ENCODE measurements at places on chromosomes 13 and 19.

GRCh38 chr13:110275931-110276552 lies 30.9 kb downstream of the COL4A1 start:
- DNase-seq: no peak

GRCh38 chr13:32537580-32538142 lies 934 bp downstream of the N4BP2L2 start:
- no peak for DNase-seq

DNA sequence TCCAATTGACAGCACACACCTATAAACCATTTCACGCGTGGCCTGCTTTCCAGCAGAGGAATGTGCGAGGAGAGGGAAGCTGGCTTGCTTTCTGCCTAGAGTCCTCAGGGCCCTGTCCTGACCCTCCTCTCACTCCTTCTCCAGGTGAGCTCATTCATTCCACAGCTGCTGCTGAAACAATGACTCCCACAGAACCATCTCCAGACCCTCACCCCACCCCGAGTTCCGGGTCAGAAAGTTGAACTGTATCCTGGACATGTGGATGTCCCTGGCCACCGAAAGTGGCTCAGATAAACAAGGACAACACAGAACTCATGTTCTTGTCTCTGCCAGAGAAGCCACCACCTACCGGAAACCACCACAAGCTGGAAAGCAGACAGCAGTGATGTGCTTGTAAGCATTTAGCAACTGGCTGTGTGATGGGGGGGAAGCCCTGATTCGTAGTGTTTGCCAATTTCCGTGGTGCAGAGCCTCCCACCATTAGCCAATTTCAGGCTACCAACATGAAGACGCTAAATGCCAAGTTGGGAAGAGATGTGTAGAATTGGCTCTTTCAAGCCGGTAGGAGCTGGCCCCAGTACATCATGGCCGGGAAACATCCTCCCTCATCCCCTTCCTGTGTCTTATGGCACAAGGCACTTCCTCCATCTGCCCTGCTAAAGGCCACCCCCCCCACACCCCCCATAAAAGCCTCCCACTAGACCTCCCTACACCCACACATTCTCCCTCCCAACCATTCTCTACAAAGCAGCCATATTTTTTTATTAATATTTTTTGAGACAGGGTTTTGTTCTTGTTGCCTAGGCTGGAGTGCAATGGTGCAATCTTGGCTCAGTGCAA lies 5.0 kb downstream of the SYCE2 start:
- DNase-seq: no peak

- no peak for DNase-seq
Observed at GRCh38 chr19:18633321-18633720, 3.5 kb upstream of the KLHL26 start.

- no peak for DNase-seq
Observed at GRCh38 chr13:92769046-92769445, 457.6 kb upstream of the GPC6 start.

- DNase-seq: no peak
Observed at GRCh38 chr19:19423322-19423721, 17.8 kb downstream of the GATAD2A start.

- no peak for DNase-seq
Observed at GRCh38 chr13:101452519-101453485, at the start of gene ITGBL1. TSS of gene ITGBL1 (plus strand) at chr13:101452675. CDS start at chr13:101452834, 159 bp downstream.

DNA sequence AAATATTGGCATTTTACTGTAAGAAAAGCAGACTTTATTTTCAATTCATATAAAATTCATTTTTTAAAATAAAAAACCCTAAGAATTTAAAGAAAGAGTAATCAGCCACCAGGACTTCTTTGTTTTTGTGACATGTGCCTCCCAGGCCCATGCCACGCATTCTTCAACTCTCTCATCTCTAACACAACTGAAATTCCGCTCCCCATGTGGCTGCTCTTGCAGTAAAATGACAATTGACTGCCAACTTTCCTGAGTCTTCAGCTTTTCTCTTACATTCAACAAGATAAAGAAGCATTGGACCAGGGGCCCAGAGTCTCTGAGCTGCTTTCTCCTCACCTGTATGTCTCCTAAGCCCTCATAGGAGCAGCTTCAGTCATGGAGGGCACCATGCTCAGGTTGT lies 372.1 kb downstream of the UQCRFS1 start:
- no peak for DNase-seq

GRCh38 chr19:16127776-16128371 lies 15.6 kb upstream of the HSH2D start:
- no peak for DNase-seq

Measured in RCC 7860 (cell line).